ENCODE measurements at places on chromosomes 4 and X. TPM values are rescaled to one million over a fixed set of nuclear protein-coding genes. Genes with fewer than 3 reads are reported as not detected.

DNA sequence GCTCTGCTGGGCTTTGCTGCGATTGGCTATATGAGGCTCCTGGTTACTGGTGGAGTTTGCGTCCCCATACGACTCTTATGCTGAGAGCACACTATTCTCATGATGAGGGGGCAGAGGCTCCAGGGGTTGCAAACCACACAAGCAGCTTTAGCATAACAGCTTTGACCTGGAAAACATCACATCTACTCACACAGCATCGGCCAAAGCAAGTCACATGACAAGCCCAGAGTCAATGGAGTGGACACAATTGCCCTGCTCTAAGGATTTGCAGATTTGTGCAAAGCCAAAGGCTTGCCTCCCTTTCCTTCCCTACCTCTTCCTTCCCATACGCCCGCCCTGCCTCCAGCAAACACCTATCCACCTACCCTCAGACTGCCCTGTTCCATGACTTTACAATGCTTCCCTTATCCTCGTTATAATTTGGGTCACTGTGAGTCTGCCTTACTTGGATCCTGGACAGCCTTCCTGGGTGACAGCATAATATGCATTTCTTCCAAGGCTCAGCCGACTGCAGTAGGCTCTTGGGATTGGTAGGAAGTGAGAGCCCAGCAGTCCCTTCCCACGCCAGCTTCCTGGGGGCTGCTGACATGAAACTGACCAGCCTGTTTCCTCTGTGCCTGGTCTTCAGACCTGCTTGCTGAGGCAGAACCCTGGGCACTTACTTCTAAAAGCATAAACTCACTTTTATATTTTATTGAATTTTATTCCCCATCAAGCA, 208.2 kb upstream of the PSAPL1 start:
- DNase-seq, result no peak

DNA sequence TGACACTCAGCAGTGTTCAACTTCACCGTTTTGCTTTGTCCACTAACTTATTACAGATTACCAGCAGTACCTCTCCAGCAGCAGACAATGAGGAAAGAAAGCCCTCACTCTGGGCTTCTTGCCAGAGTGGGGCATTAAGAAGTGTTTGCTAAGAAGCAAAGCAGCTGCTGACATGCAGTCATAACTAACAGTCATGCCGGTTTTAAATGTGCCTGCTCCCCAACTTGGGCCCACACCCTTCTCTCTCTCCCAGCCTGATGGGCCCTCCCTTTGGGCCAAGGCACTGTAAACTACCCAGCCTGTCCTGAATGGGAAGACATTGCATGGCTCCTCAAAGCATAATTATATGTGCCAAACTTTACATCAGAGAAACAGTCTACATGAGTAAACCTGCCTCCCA, 54.6 kb upstream of the HHIP start:
- no peak for DNase-seq

GRCh38 chr4:75683482-75684155, 10.4 kb upstream of the G3BP2 start:
- DNase-seq, result no peak

GRCh38 chr4:61070269-61070668, 129.9 kb upstream of the ADGRL3 start:
- no peak for DNase-seq

PASD1 gene
- not detected for total RNA-seq

GRCh38 chr4:102319594-102319993, 25.7 kb downstream of the SLC39A8 start:
- no peak for DNase-seq

F8 gene
- total RNA-seq, result 13.8 TPM

- no peak for DNase-seq
Observed at GRCh38 chr4:6423575-6423974, 48.8 kb downstream of the PPP2R2C start.

GRCh38 chr4:84790769-84791565, 175.5 kb downstream of the WDFY3 start:
- DNase-seq, result no peak

DNA sequence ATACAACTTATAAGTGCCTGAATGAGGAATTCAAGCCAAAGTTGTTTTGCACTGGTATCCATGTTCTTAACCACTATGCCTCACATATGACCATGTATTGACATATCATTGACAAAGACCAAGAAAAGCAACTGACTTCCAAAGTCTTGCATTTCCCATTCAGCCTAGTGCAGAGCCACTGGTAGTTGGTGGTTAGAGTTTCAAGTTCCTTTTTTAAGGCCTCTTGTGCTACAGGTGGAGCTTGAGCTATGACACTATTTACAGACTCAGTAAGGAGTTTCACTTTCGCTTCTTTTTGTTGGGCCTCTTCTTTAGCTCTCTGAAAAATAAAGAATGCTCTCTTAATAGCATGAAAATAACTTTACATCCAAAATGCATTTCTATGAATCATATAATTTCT, 763.0 kb downstream of the DMD start:
- no peak for DNase-seq

GRCh38 chr4:100269446-100269845, 79.2 kb upstream of the DDIT4L start:
- no peak for DNase-seq

MAGEA12 gene
- 0.37 TPM for total RNA-seq

PPAT gene
- total RNA-seq, result 5.6 TPM

DNA sequence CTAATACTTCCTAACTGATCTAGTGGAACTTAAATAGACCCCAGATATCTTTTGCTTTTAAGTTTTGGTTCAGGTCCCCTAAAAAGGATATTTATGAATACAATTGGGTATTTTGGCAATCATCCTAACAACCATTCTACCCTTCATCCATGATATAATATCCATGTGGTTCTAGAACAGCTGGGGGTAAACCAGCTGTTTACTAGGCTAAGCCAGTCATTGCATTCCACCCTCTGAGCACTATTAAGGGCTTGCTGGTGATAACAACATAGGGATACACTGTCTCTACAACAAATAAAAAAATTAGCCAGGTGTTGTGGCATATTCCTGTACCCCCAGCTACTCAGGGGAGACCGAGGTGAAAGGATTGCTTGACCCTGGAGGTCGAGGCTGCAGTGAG, 54.8 kb upstream of the MAPK10 start:
- DNase-seq, result no peak

DNA sequence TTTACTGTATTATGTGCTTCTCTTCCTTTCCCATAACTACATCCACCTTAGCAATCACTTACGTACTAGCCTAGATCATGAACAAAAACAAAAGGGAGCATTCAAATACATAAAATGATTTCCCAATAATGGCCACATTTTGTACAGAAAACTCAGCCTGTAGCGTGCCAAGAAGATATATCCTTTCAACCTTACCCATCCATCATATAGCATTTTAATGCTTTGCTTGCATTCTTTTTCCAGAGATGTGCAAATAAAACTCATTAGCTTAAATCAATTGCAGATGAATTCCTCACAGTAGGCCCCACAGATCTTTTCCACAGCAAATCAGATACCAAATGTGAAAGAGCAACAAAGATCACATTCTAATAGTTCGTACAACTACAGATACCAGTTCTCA, 20.8 kb downstream of the GRSF1 start:
- DNase-seq, result no peak

TCP11X2 gene
- 1.7 TPM for total RNA-seq

FAM9C gene
- total RNA-seq, result 0.20 TPM

- no peak for DNase-seq
Observed at GRCh38 chr4:108013955-108014354, 24.3 kb downstream of the HADH start.

MGAT4D gene
- not detected for total RNA-seq

GRCh38 chrX:4225086-4225485, 511.6 kb upstream of the PRKX start:
- no peak for DNase-seq

GRCh38 chr4:163815776-163816175, 321.3 kb downstream of the TMA16 start:
- DNase-seq, result no peak

DNA sequence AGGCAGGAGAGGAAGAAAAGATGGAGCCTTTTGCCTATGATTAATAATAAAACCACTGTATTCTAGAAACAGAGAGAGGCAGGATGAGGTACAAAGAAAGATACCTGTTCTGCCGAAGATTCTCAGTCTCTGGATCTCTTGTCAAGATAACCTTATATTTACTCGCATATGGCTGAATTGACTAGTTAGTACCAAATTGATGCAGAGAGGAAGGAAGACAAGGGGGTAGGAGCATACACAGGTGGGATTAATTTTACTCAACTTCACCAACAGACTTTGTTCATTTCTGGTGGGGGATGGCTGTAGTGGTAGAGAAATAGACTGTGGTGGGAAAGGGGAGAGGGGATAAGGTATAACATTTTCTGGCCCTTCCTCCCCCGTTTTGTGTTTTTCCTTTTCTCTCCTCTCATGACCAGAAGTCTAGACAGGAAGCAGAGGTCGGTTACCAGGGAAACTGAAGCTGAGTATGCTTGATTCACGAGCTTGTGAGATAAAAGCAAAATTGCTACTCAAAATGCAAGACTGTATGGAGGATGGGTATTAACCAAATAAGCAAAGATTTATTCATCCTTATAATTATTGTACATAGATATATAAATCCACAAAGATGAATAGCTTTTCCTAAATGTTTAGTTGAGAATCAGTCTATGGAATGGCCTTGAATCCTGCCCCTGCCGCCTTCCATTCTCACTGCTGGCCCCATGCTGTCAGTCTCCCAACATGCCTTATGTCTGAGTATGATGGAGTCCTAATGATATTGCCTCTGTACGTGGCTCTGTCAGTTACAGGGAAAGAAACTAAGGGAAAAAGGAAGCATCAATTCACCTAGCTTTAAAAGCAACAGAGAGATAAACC, 17.8 kb upstream of the PAGE2B start:
- DNase-seq, result no peak

TAF7L gene
- not detected for total RNA-seq

DNA sequence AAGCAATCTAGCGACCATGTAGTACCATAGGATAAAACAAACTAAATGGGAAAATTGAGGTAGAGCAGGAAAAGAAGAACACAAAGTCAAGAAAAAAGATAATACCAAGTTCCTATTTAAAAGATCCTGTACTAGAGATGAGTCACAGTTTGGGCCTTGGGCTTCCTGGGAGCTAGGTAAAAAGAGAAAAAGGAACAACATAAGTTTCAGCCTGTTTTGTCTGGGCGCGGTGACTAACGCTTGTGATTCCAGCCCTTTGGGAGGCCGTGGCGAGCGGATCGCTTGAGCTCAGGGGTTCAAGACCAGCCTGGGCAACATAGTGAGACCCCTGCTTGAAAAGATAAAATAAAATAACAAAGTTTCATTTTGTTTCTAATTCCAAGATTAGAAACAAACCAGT, 14.0 kb upstream of the TMEM156 start:
- peak; percentile 41 for DNase-seq

F8A2 gene
- 9.4 TPM for total RNA-seq

GRCh38 chrX:103066606-103067005, 2.6 kb upstream of the BEX1 start:
- no peak for DNase-seq

GRCh38 chr4:8719421-8719820, 126.9 kb downstream of the CPZ start:
- peak; percentile 12 for DNase-seq

DNA sequence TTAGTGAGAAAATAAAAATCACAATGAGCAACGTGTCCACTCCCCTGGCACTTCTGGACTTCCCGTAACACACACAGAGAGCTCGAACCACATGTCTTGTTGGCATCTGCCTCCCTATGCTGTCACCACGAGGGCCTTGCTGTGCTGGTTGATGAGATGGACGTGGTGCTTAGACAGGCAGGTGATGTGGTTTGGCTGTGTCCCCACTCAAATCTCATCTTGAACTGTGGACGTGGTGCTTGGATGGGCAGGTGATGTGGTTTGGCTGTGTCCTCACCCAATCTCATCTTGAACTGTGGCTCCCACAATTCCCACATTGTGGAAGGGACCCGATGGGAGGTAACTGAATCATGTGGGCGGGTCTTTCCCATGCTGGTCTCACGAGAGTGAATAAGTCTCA, 40.0 kb downstream of the FGFRL1 start:
- DNase-seq, result no peak

CSAG2 gene
- total RNA-seq, result not detected

DNA sequence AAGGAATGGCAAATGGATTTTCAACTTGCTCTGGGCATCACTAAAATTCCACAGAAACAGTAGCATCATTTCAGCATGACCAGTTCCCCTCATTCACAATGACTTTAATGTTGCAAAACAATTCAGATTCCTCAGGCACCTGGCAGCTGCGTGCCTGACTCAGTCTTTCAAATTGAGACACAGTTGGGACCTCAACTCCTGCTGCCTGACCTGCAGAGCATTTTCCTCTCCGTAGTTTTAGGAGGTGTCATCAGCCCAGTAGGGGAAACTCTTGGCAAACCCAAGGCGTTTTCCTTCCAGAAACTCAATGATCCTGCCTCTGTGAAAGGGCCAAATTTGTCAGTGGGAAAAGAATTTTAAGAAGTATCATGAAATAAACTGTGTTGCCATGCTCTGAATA, 388.9 kb downstream of the SPRY1 start:
- DNase-seq, result peak; percentile 21

DNA sequence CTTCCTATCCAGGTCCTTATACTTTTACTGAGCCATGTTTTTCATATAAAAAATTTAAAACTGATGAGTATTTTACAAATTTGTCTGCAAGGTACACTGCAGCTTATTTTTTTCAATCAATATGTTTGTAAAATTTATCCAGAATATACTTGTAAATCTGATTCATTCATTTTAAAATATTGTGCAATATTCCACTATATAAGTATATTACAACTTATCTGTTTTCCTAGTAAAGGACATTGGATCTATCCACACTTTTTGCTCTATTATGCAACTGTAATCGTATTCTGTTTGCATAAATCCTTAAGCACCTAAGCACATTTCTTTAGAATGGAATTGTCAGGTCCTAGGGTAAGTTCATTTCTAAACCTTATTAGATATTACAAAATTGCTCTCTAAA, 49.5 kb downstream of the TBC1D9 start:
- DNase-seq, result no peak
